Activated gamma-delta T cell treated with Interleukin-2 at 50 U/mL for 16 hours (primary cell): ENCODE measurements at places on chromosomes 1 and 21.

- no peak for DNase-seq
Observed at GRCh38 chr1:36942148-36942547, 92.2 kb downstream of the GRIK3 start.

DNA sequence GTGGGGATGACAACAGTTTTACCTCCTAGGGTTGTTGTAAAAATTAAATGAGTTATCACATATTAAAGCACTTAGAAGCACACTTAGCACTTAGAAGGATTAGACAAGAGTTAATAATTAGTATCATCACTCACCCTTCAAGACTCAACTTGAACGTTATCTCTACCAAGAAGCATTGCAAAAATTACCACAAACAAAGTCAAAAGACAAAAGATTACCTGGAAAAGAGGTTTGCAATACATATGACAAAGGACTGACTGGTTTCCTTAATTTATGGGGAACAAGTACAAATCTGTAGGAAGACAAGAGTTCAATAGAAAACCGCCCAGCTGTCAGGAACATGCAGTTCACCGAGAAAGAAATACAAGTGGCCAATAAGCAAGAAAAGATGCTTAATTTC lies 93.3 kb upstream of the ATP1A1 start:
- DNase-seq: no peak

- DNase-seq: no peak
Observed at GRCh38 chr1:201098992-201099677, 13.1 kb downstream of the CACNA1S start.

- no peak for DNase-seq
Observed at GRCh38 chr21:15749082-15749860, 19.5 kb downstream of the USP25 start.

GRCh38 chr1:108070662-108071061 lies 105.7 kb upstream of the VAV3 start:
- no peak for DNase-seq

GRCh38 chr1:13893409-13893821 lies 193.4 kb downstream of the PRDM2 start:
- no peak for DNase-seq

DNA sequence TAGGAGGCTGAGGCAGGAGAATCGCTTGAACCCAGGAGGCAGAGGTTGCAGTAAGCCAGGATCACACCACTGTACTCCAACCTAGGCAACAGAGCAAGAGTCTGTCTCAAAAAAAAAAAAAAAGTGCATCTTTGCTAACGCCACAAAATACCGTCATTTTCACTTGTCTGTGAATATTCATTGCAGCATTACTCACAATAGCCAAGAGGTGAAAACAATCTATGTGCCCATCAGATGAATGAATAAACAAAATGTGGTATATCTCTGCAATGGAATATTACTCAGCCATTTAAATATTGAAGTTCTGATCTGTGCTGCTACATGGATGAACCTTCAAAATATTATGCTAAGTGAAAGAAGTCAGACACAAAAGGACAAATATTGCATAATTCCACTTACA lies 7.9 kb upstream of the TIAM1 start:
- no peak for DNase-seq

DNA sequence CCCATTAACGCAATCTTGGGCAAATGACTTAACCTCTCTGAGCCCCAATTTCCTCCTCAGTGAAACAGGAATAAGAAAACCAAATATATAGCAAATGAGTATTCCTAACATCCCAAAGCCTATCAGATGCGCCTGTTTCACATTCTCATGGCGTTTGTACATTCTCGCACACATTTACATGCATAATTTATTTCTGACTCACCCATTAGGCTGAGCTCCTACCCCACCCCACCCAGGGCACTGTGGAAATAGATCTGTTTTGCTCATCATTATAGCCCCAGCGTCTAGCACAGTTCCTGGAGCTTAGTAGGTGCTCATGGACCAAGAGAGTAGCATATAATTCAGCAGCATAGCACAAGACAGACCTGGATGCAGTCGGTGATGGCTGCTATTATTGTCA lies 146.1 kb upstream of the VANGL1 start:
- no peak for DNase-seq

DNA sequence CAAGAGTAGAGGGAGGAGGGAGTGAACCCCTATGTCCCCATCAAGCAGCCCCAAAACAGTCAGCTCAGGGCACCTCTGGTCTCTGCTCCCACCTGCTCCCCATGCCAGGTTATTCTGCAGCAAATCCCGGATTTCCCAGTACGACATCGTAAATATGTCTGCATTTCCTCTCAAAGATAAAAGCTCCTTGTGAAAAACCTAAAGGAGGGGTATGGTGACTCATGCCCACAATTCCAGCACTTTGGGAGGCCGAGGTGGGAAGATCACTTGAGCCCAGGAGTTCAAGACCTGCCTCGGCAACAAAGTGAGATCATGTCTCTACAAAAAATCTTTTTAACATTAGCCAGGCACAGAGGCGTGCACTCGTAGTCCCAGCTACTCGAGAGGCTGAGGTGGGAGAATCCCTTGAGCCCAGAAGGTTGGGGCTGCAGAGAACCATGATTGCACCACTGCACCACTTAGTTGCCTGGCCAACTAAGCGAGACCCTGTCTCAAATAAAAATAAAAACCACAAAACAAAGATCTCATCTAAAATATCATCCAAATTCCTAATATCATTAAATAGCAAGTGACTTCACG lies 7.1 kb downstream of the ACOT7 start:
- no peak for DNase-seq

DNA sequence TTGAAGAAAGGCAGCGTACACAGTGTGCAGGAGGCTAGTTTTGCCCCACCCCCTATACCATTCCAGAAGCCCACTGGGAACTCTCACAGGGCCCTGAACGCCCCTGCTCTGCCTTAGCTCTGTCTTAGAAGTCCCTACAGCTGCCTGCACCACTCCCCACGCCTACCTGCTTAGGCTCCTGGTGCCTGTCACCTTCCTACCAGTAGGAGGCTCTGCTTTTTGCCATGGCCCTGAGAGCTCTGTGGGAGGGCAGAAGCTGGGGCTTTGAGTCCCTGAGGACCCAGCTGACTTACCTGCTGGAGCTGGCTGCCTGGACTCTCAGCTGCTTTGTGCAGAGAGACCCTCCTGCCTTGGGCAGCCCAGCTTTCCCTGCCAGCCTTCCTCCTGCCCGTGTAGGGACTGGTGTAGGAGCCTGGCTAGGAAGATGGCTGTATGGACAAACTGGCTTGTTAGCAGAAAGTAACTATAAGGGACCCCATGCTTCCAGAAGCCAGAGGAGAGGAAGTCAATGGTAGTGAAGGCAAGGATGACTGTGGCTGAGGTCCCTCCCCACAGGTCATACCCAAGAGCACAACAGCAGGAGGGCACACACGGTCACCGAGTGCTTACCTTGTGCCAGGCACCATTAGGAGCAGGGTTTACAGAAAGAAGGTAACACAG lies 9.8 kb upstream of the CELSR2 start:
- no peak for DNase-seq

- DNase-seq: no peak
Observed at GRCh38 chr21:30613836-30614235, at the start of gene KRTAP6-1. TSS of gene KRTAP6-1 (minus strand) at chr21:30613930. CDS start at chr21:30613904, 26 bp downstream.

GRCh38 chr1:85496941-85497582 lies 32.1 kb upstream of the DDAH1 start:
- DNase-seq: no peak

DNA sequence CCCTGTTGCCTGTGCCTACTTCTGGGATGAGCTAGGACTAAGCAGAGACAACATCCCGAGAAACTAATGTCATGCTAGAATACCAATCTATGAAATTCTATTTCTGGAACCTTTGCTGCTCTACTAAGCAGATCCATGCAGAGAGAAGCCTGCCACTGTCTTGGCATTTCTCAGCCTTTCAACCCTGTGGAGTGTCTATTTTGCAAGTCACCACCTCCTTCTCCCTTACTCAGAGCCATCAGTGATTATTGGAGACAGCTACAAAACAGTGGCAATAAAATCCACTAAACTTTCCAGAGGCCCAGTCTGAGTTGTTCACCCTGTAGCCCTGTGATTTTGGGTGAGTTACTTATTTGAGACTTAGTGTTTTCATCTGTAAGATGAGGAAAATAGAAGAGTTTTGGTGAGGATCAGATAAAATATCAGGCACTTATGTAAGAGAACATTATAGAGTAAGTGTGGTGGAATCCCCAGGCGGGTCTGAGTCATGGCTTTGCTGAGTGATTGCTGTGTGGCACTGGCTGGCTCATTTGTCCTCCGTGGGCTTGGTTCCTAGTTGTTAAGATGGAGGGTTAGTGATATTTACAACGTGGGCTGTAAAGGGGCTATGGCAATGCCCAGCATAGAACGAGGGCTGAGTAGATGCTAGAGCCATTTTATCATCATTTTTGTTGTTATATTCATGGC lies 61.1 kb downstream of the FMN2 start:
- no peak for DNase-seq

DNA sequence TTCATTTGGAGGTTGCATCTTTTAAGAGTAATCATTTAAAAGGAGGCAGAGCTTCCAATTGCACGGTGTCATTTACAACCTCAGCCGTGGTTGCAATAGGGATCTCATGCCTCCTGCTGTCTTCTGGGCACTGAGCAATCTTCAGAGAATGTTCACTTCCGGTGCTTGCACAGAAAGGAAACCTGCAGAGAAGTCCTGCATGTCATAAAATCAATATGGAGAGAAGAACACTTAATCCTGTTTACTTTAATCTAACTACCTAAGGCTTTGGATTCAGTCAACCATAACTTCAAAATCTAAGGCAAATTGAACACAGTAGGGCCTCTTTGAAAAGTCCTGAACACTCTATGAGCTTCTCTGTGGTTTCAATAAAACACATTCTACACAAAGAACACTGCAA lies 11.3 kb upstream of the MAP10 start:
- no peak for DNase-seq

- no peak for DNase-seq
Observed at GRCh38 chr1:83845437-83846071, 153.4 kb downstream of the TTLL7 start.

DNA sequence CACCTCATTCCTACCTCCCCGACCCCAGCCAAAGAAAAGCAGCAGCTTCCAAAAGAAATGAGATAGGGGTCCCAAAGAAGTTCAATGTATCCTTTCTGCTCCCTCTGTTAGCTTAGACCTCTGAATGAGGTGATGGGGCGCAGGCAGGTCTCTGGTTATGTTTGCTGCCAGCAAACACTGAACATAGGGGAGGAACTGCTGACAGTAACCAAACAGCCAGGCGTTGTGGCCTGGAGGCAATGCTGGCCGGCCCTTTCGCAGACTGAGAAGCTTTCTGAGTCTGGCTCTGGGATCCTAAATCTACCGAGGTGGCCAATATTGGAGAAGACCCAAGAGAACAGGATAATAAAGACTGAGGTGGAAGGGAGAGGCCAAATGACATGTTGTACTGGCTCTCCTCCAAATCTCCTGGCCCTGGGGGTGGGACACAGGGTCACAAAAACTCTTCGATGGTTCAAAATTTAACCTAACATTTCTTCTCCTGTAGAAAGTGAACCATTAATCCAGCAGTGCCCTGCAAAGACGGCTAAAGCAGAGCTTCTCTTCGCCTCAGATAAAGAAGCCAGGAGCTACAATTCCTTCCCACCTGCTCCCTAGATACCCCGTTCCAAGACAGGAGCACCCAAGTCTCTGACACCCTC lies 19.6 kb downstream of the SSR2 start:
- DNase-seq: no peak

DNA sequence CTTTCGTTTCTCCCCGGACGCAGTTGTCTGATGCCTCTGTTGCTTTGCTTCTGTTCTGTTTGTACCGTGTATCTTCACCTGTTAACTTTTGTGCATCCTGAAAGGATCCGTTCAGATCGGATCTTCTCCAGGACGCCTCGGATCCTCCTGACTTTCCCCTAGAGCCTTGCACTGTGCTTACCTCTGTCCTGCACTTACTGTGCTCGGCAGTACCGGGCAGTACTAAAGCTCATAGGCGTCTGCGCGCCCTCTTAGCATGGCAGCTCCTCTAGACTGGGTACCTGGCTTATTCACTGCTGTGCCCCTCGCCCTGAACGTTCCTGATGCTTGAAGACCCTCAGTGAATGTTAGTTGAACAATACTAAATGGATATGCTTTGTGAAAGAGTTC lies 934 bp downstream of the SCP2 start:
- no peak for DNase-seq

DNA sequence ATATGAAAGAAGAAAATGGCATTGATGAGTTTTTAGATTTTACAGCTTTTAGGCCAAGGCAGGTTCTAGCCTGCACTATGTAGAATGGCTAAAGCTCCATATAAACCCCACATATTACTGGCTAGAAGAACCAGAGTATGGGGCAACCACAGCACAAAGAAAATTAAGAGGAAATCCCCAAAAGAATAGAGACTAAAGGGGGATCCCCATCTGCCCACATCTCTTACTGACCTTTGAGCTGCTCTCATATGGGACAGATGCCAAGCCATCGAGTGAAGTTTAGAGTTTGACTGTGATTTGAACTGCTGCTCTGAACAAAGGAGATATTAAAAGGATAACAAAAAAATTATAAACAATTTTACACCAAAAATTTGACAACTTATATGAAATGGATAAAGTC lies 102.2 kb upstream of the HAO2 start:
- no peak for DNase-seq

DNA sequence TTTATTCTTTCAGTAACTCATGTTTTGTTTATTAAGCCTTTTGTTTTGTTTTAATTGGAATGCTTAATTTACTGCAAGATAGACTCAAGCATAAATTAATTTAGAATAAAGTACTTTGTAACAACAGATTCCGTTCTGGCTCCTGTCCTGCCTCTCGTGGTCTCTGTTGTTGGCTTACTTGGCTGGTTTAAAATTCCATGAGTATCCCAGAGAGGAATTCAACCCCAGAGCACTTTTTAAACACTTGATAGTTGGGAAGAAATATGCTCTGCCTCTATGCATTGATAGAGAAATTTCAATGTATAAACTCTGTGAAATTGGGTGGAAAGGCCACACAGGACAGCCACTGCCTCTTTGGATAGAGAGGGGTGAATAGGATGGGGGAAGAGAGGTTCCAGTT lies 89.7 kb downstream of the ATP5PO start:
- no peak for DNase-seq

GRCh38 chr1:212500351-212500750 lies 67.6 kb downstream of the NENF start:
- no peak for DNase-seq

DNA sequence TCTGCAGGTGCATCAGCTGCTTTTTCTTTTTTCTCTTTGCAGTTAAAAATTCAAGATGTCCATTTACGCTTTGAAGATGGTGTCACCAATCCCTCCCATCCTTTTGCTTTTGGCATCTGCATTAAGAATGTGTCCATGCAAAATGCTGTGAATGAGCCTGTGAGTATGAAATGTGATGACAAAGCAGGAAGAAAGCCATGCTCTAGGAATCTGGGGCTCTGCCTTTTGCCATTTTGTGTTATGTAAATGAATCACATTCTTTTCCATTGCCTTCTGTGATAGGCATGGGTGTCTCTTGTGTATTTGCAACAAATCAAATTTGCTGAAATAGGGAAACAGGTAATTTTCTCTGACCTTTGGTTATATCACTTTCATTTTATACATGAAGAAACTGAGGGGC lies 19.4 kb downstream of the VPS13D start:
- DNase-seq: no peak

DNA sequence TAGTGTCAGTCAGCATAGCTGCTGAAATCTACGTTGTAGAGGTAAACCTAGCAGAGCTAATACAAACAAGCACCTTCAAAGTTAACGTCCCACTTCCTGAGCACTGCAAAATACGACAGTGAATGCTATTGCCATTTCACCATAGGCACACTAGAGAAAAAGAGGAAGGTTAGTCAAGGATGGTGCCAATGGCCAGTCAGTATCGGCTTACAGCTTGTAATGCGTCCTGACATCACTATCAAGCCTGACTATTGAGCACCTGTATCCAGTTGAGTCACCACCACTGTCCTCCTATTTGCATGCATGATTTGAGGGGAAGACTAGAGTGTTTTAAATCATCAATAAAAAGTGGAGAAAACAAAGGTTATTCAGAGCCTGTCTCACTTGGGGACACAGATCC lies 34.4 kb downstream of the NUCKS1 start:
- DNase-seq: no peak
